Daoy (cell line): ENCODE measurements at places on chromosomes 2 and 18. TPM values are rescaled to one million over a fixed set of nuclear protein-coding genes. Genes with fewer than 3 reads are reported as not detected.
A peak's percentile ranks its signal among the peaks of the same experiment; 100 is the strongest.

DNA sequence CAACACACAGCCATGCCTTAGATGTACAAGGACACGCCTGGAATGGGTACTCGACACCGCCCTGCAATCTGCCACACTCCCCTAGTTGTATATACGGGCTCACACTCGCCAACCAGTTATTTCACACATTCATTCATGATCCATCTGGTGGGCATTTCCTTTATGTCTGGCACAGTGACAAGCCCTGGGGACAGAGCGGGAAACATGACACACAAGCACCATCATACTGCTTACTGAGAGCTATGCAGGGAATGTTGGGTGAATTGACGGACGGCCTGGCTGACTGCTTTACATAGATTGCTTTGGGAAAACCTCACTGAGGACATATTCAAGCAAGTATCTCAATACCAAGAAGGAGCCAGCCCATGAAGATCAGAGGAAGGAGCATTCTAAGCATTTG, 448.0 kb upstream of the SPRED2 start:
- DNase-seq: peak; percentile 30

DNA sequence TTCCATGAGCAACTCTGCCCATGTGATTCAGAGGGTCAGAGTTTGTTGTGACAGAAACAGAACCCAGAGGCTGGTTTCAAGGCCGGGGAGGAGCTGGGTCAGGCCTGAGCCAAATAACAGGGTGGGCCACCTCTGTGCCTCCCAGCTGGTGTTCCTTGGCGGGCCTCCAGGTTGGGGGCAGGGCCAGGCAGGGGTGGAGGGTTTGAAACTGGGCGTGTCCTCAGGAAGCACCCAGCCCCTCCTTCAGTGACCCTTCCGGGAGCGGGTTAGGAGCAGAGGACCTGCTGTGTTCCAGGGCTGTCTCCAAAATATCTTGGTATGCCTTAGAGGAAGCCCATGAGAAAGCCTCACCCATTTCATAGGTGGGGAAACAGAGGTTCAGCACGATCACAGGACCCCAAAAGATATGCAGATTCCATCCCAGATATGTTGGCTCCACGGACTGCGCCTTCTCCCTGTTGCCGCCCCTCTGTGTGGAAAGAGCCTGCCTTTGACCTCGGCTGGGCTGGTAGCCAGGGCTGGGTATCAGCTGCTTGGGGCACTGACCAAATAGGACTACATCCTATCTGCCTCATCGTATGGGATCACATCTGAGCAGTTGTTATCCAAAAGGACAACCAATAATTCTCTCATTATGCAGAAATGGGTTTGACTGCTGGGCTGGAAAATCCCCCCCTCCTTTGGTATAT, 74.8 kb upstream of the GLI2 start:
- DNase-seq: no peak

DNA sequence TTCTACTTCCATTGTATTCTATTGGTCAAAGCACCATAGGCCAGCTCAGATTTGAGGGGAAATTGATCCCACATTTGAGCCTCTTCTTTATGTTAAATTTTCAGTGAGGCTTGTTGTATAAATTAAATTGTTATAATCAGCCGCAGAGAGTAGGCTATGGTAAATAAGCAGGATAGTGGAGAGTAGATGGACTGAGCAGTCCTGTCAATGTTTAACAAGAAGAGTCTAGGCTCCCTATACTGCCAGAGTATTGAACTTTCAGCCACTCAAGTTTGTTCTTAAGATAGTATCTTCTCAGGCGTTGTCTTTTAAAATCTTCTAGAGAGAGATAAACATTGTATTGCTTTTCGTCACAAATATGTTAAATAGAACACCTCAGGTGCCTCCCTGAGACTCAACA, 100.9 kb downstream of the PRKRA start:
- no peak for DNase-seq

SCN7A gene
- total RNA-seq: not detected in 2 replicates

PIEZO2 gene
- total RNA-seq: 2.1 and 2.2 TPM in 2 replicates
